ENCODE measurements at places on chromosomes 6 and 20.

DNA sequence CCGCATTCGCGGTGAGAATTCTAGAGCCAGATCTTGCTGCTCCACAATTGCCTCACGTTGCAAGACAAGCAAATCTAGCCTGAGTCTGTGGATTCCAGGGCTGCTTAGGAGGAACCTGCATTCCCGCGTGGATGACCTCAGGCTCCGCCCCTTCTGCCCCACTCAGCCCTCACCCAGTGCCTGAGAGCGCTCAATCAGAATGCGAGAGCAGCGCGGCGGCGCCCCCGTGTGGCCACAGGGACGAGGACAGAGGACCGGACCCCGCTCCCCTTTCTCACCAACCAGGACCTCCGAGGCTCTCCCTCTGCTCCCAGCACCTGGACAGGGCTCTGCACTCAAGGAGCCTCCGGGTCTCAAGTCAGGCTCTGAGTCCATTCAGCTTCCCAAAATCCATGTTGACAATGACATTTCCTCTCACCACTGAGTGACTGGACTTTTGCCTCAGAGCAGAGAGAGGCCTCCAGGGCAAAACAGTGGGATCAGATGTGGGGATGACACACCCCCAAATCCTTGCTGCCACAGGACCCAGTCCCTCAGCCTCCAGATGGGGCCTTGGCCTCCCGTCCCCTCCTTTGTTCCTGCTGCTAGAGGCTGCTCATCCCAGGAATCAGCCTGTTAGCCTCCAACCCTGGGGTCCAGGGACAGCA, 52.0 kb downstream of the RPP21 start:
- DNase-seq, result peak; percentile 86

- DNase-seq, result no peak
These were observed 378.8 kb downstream of the QKI start for GRCh38 chr6:163793011-163793983.

DNA sequence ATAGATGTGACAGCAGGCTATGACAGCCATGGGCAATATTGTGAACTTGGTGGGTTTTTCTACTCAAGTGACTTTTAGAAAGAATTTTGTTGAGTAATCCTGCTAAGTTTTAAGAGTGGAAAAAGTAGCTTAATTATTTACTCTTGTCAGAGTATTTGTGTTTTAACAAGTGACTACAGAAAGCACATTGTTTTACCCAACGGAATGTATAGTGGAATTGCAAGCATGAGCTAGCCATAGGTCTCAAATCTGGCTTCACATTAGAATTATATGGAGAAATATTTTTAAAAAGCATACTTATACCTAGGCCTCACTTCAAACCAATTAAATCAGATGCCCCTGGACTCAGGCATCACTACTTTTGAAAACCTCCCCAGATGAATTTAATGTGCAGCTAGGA, 35.5 kb upstream of the GOPC start:
- no peak for DNase-seq

GRCh38 chr6:158818581-158819212, 471 bp downstream of the EZR start:
- DNase-seq, result peak; percentile 79

- DNase-seq, result no peak
These were observed 104.5 kb upstream of the ADGRF1 start for GRCh38 chr6:47146431-47147174.

- DNase-seq, result no peak
These were observed 131.5 kb downstream of the MACROD2 start for GRCh38 chr20:14126856-14127255.

DNA sequence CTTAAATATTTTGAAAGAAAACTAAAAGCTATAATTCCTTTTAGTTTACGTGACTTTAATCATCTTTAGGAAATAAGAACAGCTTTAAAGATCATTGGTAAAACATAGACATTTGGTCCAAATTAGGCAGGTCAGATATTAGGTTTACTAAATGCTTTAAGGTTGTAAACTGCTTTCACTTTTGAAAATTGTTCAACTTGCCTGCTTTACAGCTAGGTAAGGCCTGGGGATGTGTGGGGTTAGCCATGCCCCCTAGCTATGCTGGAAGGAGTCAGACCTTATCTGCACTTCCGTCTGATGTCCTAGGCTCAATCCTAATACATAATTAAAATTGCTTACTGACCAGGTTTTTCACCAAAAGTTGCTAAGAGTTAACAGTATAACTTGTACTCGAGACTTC, 30.5 kb upstream of the TPD52L1 start:
- DNase-seq, result no peak

Data from CD4-positive, alpha-beta T cell treated with Interferon alpha-2 for 1 hour (primary cell).